ENCODE measurements at places on chromosomes 16 and 17.

DNA sequence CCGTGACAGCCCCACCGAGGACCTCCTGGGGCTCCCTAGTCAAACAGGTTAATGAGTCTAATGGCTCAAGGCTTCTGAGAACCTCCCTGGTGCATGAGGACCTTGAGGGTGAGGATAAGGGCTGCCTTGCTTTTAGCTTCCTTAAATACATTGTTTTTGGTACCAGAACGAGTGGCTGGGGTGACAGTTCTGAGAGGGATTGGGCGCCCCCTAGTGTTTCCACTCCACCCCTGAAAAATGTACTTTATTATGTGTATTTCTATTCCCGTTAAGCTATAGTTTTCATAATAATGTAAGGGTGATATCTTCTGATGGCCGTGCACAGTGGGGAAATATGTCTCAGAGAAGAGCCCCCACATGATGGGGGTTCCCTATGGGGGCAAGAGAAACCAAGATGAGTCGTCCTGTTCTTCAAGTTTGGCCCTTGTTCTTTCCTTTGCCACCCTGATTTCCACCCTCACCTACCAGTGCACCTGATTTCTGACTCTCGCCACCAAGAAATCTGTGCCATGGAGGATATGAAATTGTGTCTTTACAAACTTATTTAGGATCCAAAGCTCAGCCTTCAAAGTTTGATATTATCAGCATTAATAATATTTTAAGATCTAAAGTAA is 14.5 kb upstream of the VWA3A start:
- no peaks in the 10 kb centered on the region for H3K4me1 ChIP-seq
- no peaks in the 10 kb centered on the region for H3K36me3 ChIP-seq
- H3K27ac ChIP-seq, result no peak overlapping the region
- H3K4me3 ChIP-seq, result no peak overlapping the region
- H3K27me3 ChIP-seq, result peaks cover 1% of the 10 kb centered on the region
- peak; percentile 84 for DNase-seq

GRCh38 chr17:44351961-44352827 is 7.1 kb downstream of the GRN start:
- H3K27ac ChIP-seq, result no peak overlapping the region
- no peaks in the 10 kb centered on the region for H3K27me3 ChIP-seq
- peaks cover 8% of the 10 kb centered on the region for H3K4me1 ChIP-seq
- no peak overlapping the region for H3K4me3 ChIP-seq

- H3K4me3 ChIP-seq, result no peak overlapping the region
- H3K4me1 ChIP-seq, result no peaks in the 10 kb centered on the region
- H3K27me3 ChIP-seq, result no peaks in the 10 kb centered on the region
Measured at GRCh38 chr16:61834082-61834481, 202.2 kb downstream of the CDH8 start.

DNA sequence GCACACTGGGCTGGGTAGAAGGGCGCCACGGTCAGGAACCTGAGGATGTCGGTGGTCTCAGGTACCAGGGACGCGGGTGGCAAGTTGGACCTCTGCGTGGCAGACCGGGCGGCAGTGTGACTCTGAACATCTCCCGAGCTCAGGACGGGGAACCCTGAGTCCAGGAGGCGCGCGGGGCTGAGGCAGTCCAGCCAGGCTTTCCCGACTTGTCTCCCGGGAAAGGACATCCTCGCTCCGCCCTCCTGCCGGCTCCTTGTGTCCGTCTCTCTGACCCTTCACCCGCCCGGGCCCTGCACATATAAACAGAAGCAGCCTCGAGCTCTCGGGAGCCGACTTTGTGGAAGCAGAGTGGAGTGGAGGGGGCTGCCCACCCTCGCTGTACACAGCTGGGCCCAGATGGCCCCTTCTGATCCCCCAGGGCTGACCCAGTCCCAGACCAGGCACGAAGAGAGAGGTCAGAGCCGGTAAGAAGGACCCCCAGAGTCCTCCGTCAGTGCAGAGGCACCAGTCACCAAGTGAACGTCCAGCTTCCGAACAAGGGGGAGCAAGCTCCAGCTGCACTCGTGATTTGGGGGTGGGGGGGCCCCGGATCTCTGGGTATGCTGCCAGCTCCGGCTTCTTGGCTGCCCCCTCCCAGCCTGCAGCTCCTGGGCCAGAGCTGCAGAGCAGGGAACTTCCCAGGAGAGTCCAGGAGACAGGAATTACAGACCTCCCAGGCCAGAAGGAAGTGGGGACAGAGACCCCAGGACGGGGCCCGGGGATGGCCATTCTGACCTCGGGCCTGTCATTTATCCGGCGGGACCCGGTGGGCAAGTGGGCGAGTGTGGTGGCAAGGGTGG is 8.5 kb upstream of the P2RX1 start:
- no peaks in the 10 kb centered on the region for H3K36me3 ChIP-seq
- DNase-seq, result no peak
- no peak overlapping the region for H3K27ac ChIP-seq
- peaks cover 3% of the 10 kb centered on the region for H3K4me1 ChIP-seq
- no peak overlapping the region for H3K4me3 ChIP-seq

DNA sequence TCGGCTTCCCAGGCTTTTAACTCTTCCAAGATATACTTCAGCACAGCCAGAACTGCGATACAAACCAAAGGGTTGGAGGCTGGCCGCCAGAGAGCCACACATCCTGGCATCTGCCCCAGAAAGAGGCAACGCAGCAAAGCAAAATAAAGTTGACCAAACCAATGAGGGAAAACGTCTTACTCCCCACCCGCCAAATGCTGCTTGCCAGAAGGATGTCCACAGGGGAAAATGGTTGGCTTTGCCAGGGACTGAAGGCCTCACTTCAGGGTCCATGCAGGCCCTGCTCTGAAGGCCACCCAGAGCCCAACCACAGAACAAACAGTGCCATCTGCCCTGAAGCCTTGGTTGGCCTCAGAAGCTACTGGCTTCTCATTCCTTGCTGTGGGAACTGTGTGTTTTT is 15.0 kb downstream of the CACNG1 start:
- H3K27me3 ChIP-seq, result no peaks in the 10 kb centered on the region
- H3K4me1 ChIP-seq, result no peaks in the 10 kb centered on the region
- no peak overlapping the region for H3K27ac ChIP-seq
- no peak overlapping the region for H3K4me3 ChIP-seq

GRCh38 chr17:7992516-7992915 is 9.9 kb upstream of the GUCY2D start:
- no peak for DNase-seq
- no peaks in the 10 kb centered on the region for H3K36me3 ChIP-seq
- no peak overlapping the region for H3K4me3 ChIP-seq
- 0 out of 2 replicates have a peak, but pooled peaks cover 3% of the 10 kb centered on the region for H3K27me3 ChIP-seq

- H3K36me3 ChIP-seq, result no peaks in the 10 kb centered on the region
- H3K27ac ChIP-seq, result no peak overlapping the region
- peak overlapping the region; percentile 61 for H3K4me3 ChIP-seq
- peaks cover 94% of the 10 kb centered on the region for H3K27me3 ChIP-seq
- DNase-seq, result no peak
Measured at GRCh38 chr17:68199837-68200688, 47.8 kb upstream of the AMZ2 start.

GRCh38 chr17:79201536-79202227 is 127.1 kb downstream of the ENGASE start:
- H3K36me3 ChIP-seq, result no peaks in the 10 kb centered on the region

DNA sequence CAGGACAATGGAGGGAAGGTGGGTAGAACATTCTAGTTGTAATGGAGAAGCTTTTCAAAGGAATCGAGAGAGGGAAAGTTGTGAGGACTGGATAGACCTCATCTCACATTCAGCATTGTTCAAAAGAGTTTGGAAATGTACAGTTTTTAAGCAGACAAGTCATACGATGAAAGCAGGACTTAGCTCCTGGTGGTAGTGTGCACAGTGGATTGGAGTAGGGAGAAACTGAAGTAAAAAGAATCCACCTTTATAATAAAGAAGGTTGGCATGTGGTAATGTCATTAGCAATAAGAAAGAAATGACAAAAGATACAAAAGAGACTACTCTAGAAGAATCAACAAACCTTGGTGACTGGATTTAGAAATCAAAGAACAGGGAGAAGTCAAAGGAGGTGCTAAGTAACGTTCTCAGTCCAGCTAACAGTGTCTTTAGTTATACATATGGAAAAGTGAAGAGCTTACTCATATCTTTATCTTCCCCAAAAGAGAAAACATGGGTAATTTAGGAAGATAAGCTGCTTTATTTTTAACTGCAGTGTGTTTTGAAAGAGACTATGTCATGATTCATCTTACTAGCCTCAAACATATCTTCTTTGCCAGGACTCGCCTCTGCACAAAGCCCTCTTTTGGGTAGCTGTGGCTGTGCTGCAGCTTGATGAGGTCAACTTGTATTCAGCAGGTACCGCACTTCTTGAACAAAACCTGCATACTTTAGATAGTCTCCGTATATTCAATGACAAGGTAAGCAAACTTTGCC is 18.7 kb upstream of the EVI2A start:
- no peaks in the 10 kb centered on the region for H3K27me3 ChIP-seq
- peaks cover 7% of the 10 kb centered on the region for H3K36me3 ChIP-seq
- H3K27ac ChIP-seq, result no peak overlapping the region
- H3K4me3 ChIP-seq, result no peak overlapping the region
- DNase-seq, result no peak
- H3K4me1 ChIP-seq, result no peaks in the 10 kb centered on the region

DNA sequence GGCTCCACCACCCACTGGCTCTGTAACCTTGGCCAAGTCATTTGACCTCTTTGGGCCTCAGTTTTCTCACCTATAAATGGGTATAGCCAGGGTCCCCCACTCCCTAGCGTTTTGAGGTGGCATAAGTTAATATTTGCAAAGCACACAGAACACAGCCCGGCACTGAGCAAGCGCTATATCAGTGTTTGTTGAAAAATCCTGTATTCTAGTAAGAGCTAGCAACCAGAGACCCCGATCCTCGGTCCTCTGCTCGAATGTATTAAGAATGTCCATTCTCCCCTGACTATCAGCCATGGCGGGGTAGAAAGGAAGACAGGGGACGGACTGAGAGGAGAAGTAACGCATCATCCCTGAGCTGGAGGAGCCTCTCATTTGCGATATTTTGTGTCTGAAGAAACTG is 131.2 kb downstream of the IRF8 start:
- H3K27me3 ChIP-seq, result no peaks in the 10 kb centered on the region
- no peak for DNase-seq
- H3K27ac ChIP-seq, result no peak overlapping the region
- H3K4me3 ChIP-seq, result no peak overlapping the region
- H3K36me3 ChIP-seq, result no peaks in the 10 kb centered on the region

DNA sequence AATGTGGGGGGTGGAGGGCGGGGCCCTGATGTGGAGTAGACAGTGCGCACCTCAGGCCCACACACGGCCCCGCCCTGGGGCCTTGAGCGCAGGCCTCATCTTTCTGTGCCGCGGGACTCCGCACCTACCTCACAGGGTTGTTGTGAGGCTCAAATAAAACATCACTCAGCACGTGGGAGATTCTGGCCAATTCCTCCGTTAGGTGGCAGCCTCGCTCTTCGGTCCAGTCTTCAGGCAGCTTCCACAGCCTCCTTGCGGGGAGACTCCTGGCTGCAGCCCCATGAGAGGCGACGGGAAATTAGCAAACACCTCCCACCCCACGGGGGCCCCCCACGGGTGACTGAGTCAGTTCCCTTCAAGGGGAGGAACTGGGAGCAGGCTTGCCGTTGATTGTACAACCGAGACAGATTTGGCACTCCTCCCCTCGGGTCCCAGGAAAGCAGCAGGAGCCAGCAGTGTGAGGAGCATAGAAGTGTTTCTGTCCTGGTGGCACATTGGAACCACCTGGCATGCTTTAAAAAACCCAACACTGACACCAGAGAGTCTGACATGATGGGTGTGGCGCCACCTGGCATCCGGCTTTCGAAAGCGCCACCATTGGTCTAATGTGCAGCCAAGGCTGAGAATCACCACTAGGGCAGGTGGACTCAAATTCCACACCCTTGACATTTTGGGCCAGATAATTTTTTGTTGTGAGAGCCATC is 7.6 kb downstream of the MRM1 start:
- H3K4me3 ChIP-seq, result no peak overlapping the region
- no peaks in the 10 kb centered on the region for H3K27me3 ChIP-seq
- peaks cover 12% of the 10 kb centered on the region for H3K4me1 ChIP-seq
- no peak overlapping the region for H3K27ac ChIP-seq
- H3K36me3 ChIP-seq, result no peaks in the 10 kb centered on the region

DNA sequence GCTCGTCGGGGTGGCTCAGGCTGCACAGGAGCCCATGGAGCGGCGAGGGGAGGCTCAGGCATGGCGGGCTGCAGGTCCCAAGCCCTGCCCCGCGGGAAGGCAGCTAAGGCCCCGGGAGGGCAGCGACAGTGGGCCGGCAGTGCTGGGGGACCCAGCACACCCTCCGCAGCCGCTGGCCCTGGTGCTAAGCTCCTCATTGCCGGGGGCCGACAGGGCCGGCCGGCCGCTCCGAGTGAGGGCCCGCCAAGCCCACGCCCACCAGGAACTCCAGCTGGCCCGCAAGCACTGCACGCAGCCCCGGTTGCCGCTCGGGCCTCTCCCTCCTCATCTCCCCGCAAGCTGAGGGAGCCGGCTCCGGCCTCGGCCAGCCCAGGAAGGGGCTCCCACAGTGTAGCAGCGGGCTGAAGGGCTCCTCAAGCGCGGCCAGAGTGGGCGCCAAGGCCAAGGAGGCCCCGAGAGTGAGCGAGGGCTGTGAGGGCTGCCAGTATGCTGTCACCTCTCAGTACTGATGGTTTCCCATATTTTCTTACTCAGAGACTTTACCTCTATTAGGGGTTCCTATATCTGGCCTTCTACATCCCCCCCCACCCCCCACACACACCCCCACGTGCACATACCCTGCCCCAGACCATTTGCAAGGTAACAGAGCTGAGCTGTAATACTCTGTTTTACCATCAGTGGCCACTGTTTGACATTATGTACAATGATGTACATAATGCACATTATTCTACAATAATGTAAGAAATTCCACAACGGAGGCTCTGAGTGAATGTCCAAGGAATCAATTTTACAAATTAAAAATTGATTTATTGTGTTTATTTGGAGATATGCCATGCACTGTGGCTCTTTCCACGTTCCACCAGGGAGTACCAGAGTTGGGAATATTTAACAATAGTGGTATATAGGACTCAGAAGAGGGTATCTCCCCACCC is 3.7 kb upstream of the VAT1L start:
- no peak for DNase-seq
- no peaks in the 10 kb centered on the region for H3K4me1 ChIP-seq
- H3K4me3 ChIP-seq, result no peak overlapping the region
- no peaks in the 10 kb centered on the region for H3K27me3 ChIP-seq
- H3K27ac ChIP-seq, result no peak overlapping the region

- no peaks in the 10 kb centered on the region for H3K36me3 ChIP-seq
- peaks cover 4% of the 10 kb centered on the region for H3K27me3 ChIP-seq
- DNase-seq, result no peak
- H3K4me1 ChIP-seq, result no peaks in the 10 kb centered on the region
- H3K27ac ChIP-seq, result no peak overlapping the region
Measured at GRCh38 chr16:22815863-22816262, 1.9 kb downstream of the HS3ST2 start.

GRCh38 chr17:19357761-19358160 is 4.8 kb downstream of the B9D1 start:
- H3K4me3 ChIP-seq, result no peak overlapping the region
- peaks cover 3% of the 10 kb centered on the region for H3K4me1 ChIP-seq
- H3K27me3 ChIP-seq, result no peaks in the 10 kb centered on the region
- no peak overlapping the region for H3K27ac ChIP-seq

- no peak overlapping the region for H3K4me3 ChIP-seq
- H3K27ac ChIP-seq, result no peak overlapping the region
Measured at GRCh38 chr17:74686761-74687160, 26.0 kb downstream of the CD300LF start.

GRCh38 chr16:81073560-81074330 is 3.3 kb downstream of the C16orf46 start:
- no peaks in the 10 kb centered on the region for H3K27me3 ChIP-seq
- H3K4me3 ChIP-seq, result no peak overlapping the region
- H3K4me1 ChIP-seq, result no peaks in the 10 kb centered on the region
- H3K36me3 ChIP-seq, result no peaks in the 10 kb centered on the region
- H3K27ac ChIP-seq, result no peak overlapping the region

All from H1 (cell line).